CD4-positive, alpha-beta T cell treated with Interleukin-6 for 4 hours (primary cell): ENCODE measurements at places on chromosomes 3 and 15.

DNA sequence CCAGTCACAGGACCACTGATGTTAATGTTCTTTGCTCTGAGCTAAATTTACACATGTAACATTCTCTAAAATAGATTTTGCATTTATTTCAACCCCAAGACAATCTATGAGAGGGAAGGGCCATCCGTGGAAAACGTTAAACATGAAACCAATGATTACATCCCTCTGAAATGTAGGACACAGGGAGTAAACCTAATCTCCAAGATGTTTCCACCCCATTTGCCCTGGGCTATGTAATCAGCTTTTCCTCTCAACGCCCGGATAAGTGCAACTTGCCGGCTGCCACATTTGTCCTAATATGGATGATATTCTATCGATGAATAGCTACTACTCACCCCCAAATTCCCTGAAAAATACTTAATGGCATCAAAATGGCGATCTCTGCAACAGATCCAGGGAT lies 6.4 kb upstream of the FMN1 start:
- no peak for DNase-seq

GRCh38 chr3:30597769-30598134 lies 8.6 kb upstream of the TGFBR2 start:
- no peak for DNase-seq

- no peak for DNase-seq
Measured at GRCh38 chr3:129648391-129648790, 41.9 kb upstream of the PLXND1 start.

GRCh38 chr15:46646490-46646889 lies 1011.7 kb downstream of the SQOR start:
- DNase-seq: no peak

DNA sequence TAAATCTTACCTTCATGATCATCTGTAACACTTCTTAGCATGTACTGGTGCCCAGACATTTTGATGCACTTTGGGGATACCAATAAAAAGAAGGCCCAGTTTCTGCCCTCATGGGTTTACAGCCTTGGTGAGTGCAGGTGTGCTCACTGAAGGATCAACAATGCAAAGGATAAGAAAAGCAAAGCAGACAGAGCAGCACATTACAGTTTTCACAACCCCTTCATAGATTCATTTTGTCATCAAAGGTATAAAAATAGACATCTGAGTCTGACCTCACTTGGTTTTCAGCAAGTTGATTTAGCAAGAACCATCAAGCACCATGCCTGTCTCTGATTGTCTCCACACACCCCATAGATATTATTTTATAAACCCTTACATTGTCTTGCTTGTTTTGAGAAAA lies 77.6 kb downstream of the BFSP2 start:
- DNase-seq: no peak

DNA sequence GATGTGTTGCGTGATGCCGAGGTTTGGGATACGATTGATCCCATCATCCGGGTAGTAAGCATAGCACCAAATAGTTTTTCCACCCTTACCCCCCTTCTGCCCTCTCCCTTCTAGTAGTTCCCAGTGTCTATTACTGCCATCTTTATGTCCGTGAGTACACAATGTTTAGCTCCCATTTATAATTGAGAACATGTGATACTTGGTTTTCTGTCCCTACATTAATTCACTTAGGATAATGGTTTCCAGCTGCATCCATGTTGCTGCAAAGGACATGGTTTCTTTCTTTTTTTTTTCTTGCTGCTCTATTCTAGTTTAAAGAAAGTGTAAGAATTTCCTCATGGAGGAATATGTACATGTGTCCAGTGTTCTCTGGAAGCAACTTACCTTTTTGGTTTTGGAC lies 51.8 kb downstream of the NSUN3 start:
- DNase-seq: no peak
